ENCODE measurements at places on chromosomes 13 and 19.
A peak's percentile ranks its signal among the peaks of the same experiment; 100 is the strongest.

GRCh38 chr19:18951721-18952281 lies 10.8 kb upstream of the HOMER3 start:
- DNase-seq = no peak

- DNase-seq = peak; percentile 53
Measured at GRCh38 chr19:41570639-41571112, 5.3 kb upstream of the CEACAM21 start.

- DNase-seq = no peak
Measured at GRCh38 chr19:41851456-41851855, 6.6 kb downstream of the DMRTC2 start.

DNA sequence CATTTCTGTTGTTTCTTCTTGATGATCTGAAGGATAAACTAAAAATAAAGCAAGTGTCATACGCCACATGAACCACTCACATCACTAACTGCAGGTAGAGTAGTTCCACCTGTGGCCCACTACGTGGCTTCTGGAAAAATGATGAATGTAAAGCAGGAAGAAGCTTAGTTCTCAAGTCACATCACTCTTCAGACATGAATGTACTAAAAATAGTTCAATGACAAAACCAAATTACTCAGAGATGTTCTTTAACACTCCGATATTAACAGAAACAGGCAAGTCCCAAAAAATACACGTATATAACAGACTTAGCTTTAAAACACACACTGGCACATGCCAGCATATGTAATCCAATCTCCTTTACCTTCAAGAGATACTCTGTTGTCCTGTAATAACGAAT lies 21.6 kb downstream of the RAB20 start:
- DNase-seq = no peak

- no peak for DNase-seq
Measured at GRCh38 chr19:49856574-49857021, 5.6 kb downstream of the PTOV1 start.

DNA sequence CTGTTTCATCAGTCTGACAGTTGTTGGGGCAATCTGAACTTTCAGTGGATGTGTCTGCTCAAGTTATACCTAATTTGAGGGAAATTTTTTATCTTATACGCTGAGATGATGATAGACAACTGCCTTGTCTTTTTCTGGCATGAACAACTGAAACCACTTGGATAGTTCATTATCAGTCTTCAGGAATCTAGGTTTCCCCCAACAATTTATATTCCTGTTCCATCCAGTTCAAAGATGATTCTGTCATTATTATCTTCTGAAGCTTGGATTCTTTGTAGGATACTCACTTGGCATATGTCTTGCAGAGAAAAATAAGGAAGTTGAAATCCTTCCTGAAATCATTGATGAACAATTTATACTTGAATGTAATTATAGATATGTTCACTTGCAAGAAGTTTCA lies 193.7 kb downstream of the LMO7 start:
- no peak for DNase-seq

DNA sequence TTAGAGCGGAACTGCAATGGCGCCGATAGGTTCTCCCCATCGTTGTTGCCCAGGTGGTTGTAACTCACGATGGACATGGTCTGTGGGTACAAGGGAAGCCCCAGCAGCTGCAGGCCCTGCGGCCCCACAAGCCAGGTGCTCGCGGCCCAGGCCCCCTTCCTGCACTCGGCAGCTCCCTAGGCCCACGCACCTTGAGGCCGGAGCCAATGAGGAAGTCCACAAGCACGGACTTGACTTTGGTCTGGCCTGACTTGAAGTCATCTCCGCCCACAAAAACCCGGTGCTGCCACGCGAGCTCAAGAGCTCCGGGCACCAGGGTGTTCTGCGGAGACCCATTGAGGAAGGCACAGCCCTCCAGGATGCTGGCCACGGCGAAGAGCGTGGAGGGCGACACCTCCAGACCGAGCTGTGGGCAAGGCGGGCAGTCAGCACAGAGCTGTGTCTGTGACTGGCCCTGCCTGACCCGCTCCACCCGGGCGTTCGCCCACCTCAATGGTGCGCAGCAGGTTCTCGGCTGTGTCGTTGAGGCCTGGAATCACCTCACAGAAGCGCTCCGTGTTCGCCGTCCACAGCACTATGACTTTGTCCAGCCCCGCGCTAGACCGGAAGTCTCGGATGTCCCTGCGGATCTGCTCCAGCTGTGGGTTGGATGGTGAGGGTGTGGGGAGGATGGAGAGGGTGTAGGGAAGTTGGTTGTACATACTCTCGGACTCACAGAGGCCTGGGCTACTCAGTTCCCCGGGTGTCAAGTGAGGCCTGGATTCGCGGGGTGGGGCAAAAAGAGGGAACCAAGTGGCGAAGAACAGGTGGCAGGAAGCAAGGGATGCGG lies 1.9 kb downstream of the ISYNA1 start:
- no peak for DNase-seq

GRCh38 chr19:7007859-7008258 lies 13.4 kb downstream of the MBD3L2B start:
- no peak for DNase-seq

GRCh38 chr13:98557937-98558792 lies 18.7 kb downstream of the STK24 start:
- no peak for DNase-seq

DNA sequence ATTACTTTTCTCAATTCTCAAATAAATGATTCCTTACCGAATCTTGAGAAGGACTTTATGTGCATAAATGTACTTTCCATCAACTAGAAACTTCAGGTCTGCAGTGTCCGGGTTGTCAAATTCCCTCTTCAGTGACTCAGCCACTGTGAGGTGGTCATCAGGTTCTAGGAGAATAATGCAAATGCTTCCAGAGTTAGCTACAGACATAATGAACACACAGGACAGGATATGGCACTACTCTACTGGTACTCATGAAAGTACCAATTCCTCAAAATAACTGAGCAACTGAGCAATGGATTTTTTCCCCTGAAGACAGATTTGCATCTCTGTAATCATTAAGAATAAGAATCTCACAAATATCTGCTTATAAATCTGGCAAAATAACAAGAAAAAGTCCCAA lies 31.2 kb downstream of the RCBTB2 start:
- no peak for DNase-seq

- DNase-seq = no peak
Measured at GRCh38 chr19:43984687-43985000, 656 bp downstream of the ZNF155 start.

Measured in left kidney (tissue), 8 donors.